WTC11 (cell line): ENCODE measurements at places on chromosomes 3 and 15. TPM values are rescaled to one million over a fixed set of nuclear protein-coding genes. Genes with fewer than 3 reads are reported as not detected.

DNA sequence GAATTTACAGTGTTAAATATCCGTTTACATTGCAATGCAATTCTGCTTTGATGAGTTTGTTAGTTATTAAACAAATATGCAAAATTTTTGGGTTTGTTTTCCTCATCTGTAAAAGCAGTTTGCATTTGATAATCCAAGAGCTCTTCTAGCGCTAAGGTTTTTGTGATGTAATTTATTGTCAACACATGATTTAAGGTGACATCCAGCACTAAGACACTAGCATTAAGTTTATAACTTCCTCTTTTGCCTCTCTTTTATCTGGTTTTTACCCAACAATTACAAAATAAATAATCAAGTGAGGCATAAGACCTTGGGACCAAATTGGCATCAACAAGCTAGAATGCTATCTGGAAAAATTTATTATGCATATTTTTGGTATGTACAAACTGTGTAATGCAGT, 969 bp upstream of the DNAJC19 start:
- DNase-seq: no peak
- peak overlapping the region; percentile 97 for H3K4me3 ChIP-seq
- no peak overlapping the region for H3K27ac ChIP-seq
- H3K4me1 ChIP-seq: peaks cover 6% of the 10 kb centered on the region
- H3K36me3 ChIP-seq: peaks cover 19% of the 10 kb centered on the region

DNA sequence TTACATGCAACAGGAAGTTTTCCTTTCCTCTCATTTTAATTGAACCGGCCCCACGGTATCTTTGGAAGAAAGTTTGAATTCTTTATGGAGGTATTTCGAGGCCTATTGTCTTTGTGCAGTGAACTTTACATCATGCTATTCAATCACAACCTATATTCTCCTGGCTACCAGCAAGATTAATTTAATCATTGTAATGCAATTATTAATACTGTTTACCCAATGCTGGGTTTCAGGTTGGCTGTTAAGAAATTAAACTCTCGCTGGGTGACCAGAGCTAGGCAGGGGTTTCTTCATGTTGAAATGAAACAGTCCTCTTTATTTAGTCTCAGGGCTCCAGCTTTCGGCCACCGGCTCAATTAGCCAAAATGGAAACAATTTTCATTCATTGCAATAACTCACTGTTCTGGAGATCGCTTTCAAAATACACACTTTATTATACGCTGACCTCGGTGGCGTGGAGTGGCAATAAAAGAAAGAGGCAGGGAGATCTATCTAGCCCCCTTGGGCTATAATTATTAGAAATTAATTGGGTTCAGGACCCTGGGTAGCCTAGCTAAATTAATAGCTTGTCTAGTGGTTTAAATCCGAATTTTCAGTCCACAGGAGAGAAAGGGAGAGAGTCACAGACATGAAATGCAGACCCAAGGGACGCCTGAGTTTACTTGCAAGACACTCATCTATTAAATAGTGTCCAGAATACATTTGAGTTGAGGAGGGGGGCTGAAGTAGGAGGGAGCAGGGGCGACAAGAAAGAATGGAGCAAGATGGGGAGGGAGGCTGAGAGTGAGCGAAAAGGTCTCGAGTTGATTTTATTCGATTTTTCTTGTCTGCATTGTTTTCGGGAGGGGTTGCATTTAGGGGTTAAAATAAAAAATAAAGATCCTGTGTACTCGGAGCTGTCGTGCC, 3.9 kb upstream of the MECOM start:
- DNase-seq: no peak
- peaks cover 71% of the 10 kb centered on the region for H3K27me3 ChIP-seq
- peaks cover 64% of the 10 kb centered on the region for H3K4me1 ChIP-seq
- H3K36me3 ChIP-seq: no peaks in the 10 kb centered on the region

- no peak overlapping the region for H3K27ac ChIP-seq
- H3K4me3 ChIP-seq: no peak overlapping the region
- H3K4me1 ChIP-seq: peaks cover 3% of the 10 kb centered on the region; the same call in 1 of the 2 replicates
- H3K27me3 ChIP-seq: no peaks in the 10 kb centered on the region
- H3K36me3 ChIP-seq: no peaks in the 10 kb centered on the region
These were observed 325.0 kb downstream of the RBMS3 start for GRCh38 chr3:29605845-29606244.

- H3K27ac ChIP-seq: no peak overlapping the region
- H3K27me3 ChIP-seq: no peaks in the 10 kb centered on the region; the same call in 1 of the 2 replicates
- H3K36me3 ChIP-seq: no peaks in the 10 kb centered on the region
- H3K4me3 ChIP-seq: no peak overlapping the region
- H3K4me1 ChIP-seq: peaks cover 10% of the 10 kb centered on the region
These were observed 134.7 kb upstream of the TSC22D2 start for GRCh38 chr3:150273396-150273795.

- H3K27me3 ChIP-seq: peaks cover 16% of the 10 kb centered on the region
- no peaks in the 10 kb centered on the region for H3K36me3 ChIP-seq
- peaks cover 34% of the 10 kb centered on the region for H3K4me1 ChIP-seq
- no peak for DNase-seq
These were observed 3.1 kb downstream of the MELTF start for GRCh38 chr3:197026481-197026866.

DNA sequence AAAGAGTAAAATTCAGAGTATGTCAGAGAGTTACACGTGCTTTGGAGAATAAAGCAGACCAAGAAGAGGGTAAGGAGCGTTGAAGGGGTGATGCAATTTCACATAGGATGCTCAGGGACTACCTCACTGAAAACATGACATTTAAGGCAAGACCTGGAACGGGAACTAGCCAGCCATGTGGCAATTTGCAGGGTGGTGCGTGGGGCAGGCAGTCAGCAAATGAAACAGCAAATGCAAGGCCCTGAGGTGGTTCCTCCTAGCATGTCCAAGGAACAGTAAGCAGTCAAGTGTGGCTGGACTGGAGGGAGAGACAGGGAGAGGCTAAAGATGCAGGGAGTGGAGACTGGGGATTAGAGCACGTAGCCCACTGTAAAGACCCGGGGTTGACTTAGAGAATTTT, 146.1 kb upstream of the LPP start:
- peaks cover 14% of the 10 kb centered on the region for H3K36me3 ChIP-seq
- DNase-seq: no peak
- no peak overlapping the region for H3K4me3 ChIP-seq
- H3K27me3 ChIP-seq: no peaks in the 10 kb centered on the region
- H3K4me1 ChIP-seq: peaks cover 18% of the 10 kb centered on the region
- no peak overlapping the region for H3K27ac ChIP-seq

DNA sequence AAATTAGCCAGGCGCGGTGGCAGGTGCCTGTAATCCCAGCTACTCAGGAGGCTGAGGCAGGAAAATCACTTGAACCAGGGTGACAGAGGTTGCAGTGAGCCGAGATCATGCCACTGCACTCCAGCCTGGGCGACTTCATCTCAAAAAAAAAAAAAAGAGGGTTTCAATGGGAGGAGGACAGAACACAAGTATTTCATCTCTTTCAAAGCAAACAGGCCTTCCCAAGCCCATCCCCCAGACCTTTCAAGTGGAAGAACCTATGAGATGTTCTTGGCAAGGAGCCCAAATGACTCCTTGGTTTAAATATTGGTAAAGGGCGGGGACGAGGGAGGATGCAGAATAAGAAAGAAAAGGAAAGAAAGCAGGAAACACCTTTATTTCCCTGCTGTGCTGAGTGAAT, 62.2 kb upstream of the MCF2L2 start:
- peaks cover 61% of the 10 kb centered on the region for H3K4me1 ChIP-seq
- H3K27me3 ChIP-seq: peaks cover 4% of the 10 kb centered on the region
- DNase-seq: no peak

- H3K36me3 ChIP-seq: peaks cover 15% of the 10 kb centered on the region; the same call in 1 of the 2 replicates
- no peak overlapping the region for H3K4me3 ChIP-seq
- H3K27ac ChIP-seq: no peak overlapping the region
- H3K4me1 ChIP-seq: peaks cover 3% of the 10 kb centered on the region; the same call in 1 of the 2 replicates
These were observed 64.4 kb downstream of the CRYBG3 start for GRCh38 chr3:97885931-97886824.

CPN2 gene
- 0.09 to 0.14 TPM in 2 of 3 replicates, not detected in the other for total RNA-seq

ZBED2 gene
- 0.07 to 0.16 TPM (median 0.09 TPM) in 3 replicates for total RNA-seq
